Large intestine (tissue), 12 donors: ENCODE measurements at places on chromosomes 1 and 21. TPM values are rescaled to one million over a fixed set of nuclear protein-coding genes. Genes with fewer than 3 reads are reported as not detected.

Gene RHCE
- 0.60 TPM for polyA plus RNA-seq

Gene NFIA
- polyA plus RNA-seq, result 9.6 TPM

Gene YY1AP1
- 57.1 TPM for polyA plus RNA-seq

Gene LENEP
- 0.33 TPM for polyA plus RNA-seq

Gene SHCBP1L
- polyA plus RNA-seq, result 0.03 TPM

Gene ETV3L
- polyA plus RNA-seq, result not detected

Gene SPTA1
- polyA plus RNA-seq, result 3.7 TPM

Gene SLC25A34
- 2.7 TPM for polyA plus RNA-seq

Gene NPHS2
- not detected for polyA plus RNA-seq

Gene TRAF3IP3
- polyA plus RNA-seq, result 21.0 TPM

Gene C1orf226
- polyA plus RNA-seq, result 17.1 TPM

Gene LRRC8C
- polyA plus RNA-seq, result 5.0 TPM

Gene OR2L13
- 0.09 TPM for polyA plus RNA-seq

Gene PRAMEF26
- polyA plus RNA-seq, result not detected

Gene CRABP2
- 16.7 TPM for polyA plus RNA-seq

Gene NPR1
- polyA plus RNA-seq, result 4.7 TPM

Gene MAP10
- polyA plus RNA-seq, result 2.8 TPM

Gene F11R
- 132 TPM for polyA plus RNA-seq

Gene TCHHL1
- polyA plus RNA-seq, result not detected

Gene DCDC2B
- 0.54 TPM for polyA plus RNA-seq

Gene CFHR5
- polyA plus RNA-seq, result not detected

Gene SPRR3
- polyA plus RNA-seq, result not detected

Gene SPRR2A
- polyA plus RNA-seq, result not detected

Gene ZBTB8B
- 0.25 TPM for polyA plus RNA-seq

Gene HSPA6
- 0.46 TPM for polyA plus RNA-seq

Gene SLC9C2
- polyA plus RNA-seq, result 0.06 TPM

Gene OR2M3
- not detected for polyA plus RNA-seq

Gene CFHR1
- 0.16 TPM for polyA plus RNA-seq

Gene LCA5L
- 2.0 TPM for polyA plus RNA-seq

Gene SGIP1
- 15.2 TPM for polyA plus RNA-seq

Gene LCE3D
- not detected for polyA plus RNA-seq

Gene VSIG8
- 0.06 TPM for polyA plus RNA-seq

Gene SPATA46
- 1.2 TPM for polyA plus RNA-seq

Gene HMCN1
- polyA plus RNA-seq, result 4.2 TPM

Gene SIM2
- polyA plus RNA-seq, result 0.58 TPM

Gene TMCC2
- polyA plus RNA-seq, result 6.2 TPM

Gene DPT
- polyA plus RNA-seq, result 11.4 TPM

Gene DVL1
- polyA plus RNA-seq, result 45.4 TPM

Gene USP24
- polyA plus RNA-seq, result 37.6 TPM

Gene KIAA1614
- 2.1 TPM for polyA plus RNA-seq

Gene SLC22A15
- 2.8 TPM for polyA plus RNA-seq

Gene UBXN10
- polyA plus RNA-seq, result 1.4 TPM

Gene USP16
- 45.1 TPM for polyA plus RNA-seq

Gene ATXN7L2
- polyA plus RNA-seq, result 6.1 TPM

Gene RBP7
- polyA plus RNA-seq, result 3.3 TPM

Gene AMY1A
- not detected for polyA plus RNA-seq
